Thyroid gland (tissue), 4 donors: ENCODE measurements at places on chromosomes 3 and 15. TPM values are rescaled to one million over a fixed set of nuclear protein-coding genes. Genes with fewer than 3 reads are reported as not detected.

DNA sequence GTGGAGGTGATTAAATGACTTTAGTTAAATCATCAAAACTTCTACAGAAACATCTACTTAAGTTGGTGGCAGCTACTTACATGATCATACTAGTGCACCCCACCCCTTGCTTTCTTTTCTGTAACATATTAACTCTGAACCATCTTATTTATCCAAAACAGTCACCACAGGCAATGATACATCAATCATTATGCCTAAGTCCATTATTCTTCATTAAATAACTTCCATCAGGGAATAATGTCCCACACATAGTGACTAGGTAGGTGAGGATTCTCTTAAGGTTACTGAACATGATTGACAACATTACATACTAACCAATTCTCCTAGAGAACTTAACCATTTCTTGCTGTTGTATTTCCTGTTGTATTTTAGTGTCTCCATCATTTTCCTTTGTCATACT, 210.2 kb downstream of the NR1D2 start:
- no peak for DNase-seq

Gene SATB1
- total RNA-seq = 69.0 TPM

Gene CRYGS
- total RNA-seq = 3.0 TPM

GRCh38 chr15:44720460-44721176, 9.3 kb downstream of the B2M start:
- DNase-seq = no peak

GRCh38 chr15:57205027-57205855, 171.1 kb upstream of the CGNL1 start:
- no peak for DNase-seq

DNA sequence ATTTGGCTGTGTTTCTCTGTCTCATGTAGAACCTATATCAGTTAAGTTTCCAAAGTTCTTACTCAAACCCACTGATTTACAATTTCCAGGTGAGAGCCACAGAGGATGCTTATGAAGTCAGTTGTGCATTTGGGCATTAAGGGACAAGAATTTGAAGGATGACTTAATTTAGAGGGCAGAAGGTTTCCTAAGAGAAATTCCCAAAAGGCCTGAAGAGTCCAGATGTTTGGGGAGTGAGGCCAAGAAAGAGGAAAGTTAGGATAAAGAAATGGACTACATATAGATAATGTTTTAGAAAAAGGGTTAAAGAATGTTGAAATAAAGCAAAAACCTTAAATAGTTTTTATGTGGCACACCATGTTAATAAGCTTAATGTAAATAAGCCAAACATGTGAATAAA, 338.7 kb upstream of the GRM7 start:
- no peak for DNase-seq

DNA sequence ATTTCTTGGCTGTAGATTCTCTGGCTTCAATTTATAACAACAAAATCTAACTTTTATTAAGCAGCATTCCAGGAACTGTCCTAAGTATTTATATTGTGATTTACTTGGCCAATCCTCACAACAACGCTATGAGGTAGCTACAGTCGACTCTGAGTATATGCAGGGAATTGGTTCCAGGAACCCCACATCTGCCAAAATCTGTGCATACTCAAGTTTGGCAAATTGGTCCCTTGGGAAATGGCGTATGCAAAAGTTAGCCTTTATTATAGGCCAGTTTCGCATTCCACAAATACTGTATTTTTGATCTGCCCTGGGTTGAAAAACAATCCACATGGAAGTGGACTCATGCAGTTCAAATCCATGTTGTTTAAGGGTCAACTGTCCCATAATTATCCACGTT, 53.9 kb downstream of the RAP2B start:
- no peak for DNase-seq

DNA sequence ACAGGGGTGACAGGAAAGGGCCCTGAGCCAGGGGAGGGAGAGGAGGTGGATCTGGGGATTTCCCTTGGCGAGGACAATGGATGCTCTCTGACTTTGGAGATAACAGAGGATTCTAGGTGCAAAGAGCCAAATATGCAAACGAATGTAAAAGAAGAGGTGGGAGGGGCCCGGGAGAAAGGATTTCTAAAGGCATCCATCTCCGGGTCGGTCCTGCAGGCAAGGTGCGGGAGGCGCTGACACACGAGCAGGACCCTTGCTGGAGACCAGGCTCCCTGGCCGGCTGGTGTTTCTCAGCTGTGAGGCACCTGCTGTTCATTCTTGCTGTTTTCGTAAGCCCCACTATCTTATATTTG, 115.2 kb upstream of the TLE3 start:
- DNase-seq = no peak

GRCh38 chr15:58331913-58332675, 99.7 kb upstream of the LIPC start:
- DNase-seq = peak; percentile 96

- no peak for DNase-seq
These were observed 368.2 kb upstream of the WNT5A start for GRCh38 chr3:55855311-55855710.

Gene DLEC1
- total RNA-seq = 1.4 TPM

DNA sequence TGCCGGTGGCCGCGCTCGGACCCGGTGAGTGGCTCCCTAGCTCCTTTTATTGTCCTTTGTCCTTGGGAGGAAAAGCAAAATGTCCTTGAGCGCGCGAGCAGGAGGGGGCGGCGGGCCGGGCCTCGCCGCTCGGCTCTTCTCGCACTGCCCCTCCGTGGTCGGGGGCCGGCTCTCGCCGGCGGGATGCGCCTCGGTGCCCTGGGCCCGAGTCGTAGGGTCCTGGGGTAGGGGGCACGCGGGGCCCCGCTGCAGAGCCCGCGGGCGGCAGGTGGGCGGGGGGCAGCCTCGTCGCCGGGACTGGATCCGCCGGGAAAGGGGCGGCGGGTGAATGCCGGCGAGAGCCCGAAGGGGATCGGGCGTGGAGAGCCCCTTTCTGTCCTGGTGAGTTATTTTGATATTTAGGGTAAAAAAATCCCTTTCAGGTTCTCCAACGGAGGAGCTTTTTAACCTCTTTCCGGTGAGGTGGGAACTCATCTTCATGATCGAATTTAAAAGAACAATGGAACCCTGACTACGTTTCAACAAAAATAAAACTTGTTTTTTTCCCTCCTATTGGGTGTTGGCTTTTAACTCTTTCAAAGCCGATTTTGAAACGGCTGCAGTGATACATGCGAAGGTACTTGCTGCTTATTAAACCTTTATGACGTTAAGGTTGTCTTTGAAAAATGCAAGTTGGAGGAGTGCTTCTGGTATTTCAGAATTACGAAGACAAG, 16.8 kb upstream of the CHD2 start:
- no peak for DNase-seq

DNA sequence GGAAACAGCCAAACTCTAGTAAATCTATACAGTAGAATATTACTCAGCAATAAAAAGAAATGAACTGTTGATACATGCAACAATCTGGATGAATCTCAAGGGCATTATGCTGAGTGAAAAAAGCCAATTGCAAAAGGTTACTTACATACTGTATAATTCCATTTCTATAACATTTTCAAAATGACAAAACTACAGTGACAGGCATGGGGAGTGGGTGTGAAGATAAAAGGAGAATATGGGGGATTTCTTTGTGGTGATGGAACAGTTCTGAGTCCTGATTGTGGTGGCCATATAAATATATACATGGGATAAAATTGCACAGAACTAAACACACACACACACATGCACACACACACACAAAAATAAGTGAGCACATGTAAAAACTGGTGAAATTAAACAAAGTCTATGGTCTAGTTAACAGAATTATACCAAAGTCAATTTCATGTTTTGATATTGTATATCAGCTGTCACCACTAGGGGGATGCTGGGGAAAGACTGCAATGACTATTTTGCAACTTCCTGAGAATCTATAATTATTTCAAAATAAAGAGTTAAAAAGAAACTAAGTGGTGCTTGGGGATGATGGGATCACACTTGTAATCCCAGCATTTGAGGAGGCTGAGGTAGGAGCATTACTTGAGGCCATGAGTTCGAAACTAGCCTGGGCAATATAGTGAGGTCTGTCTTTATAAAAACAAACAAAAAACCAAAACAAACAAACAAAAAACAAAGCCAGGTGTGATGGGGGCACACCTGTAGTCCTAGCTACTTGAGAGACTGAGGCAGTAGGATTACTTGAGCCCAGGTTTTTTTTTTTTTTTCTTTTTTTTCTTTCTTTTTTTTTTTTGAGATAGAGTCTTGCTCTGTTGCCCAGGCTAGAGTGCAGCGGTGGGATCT, 66.0 kb downstream of the SPTSSB start:
- no peak for DNase-seq

DNA sequence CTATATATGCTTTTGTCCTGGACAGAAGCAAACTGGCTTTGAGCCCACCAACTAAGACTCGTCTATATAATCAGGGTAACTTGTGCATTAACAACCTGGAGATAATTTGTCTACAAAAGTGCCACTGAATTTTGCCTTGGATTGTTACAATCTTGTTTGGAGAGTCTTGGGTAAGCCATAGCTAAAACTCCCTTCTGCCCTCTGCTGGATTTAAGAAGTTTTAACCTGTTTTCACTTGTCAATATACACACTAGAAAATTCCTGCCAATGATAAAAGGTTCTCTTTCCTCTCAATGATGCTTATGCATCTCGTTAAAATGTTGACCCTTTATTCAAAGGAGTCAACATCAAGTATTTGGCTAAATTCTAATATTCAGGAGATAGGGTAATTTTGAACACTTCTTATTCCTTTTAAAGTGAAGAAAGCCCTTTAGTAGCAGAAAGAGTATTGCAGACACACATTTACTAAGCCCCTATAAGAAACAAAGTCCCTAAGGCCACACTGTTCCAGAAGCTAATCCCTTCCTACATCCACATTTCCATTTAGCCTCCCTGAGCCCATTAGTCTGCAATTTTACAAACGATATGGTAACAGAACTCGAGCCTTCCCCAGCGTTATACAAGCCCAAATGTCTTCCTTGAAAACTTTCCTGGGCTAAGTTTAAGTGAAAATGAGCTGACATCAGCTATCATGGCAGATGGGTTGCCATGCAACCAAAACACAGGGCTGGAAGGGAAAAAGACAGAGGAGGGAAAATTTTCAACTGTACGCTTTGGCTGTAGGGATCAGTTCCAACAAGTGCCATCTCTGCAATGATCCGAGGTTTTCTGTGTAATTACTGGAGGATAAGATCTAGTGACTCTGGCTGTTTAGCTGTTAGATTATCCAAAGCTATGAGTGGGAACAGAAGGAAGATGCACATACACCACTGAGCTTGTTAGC, 75.9 kb upstream of the FGF12 start:
- DNase-seq = no peak

DNA sequence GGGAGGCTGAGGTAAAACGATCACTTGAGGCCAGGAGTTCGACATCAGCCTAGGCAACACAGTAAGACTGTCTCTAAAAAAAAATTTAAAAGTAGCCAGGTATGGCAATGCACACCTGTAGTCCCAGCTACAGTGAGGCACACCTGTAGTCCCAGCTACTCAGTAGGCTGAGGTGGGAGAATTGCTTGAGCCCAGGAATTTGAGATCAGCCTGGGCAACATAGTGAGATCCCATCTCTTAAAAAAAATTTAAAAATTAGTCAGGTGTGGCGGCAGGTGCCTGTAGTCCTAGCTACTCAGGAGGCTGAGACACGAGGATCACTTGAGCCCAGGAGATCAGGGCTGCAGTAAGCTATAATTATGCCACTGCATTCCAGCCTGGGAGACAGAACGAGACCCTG, 6.8 kb downstream of the MESD start:
- DNase-seq = no peak

- DNase-seq = no peak
These were observed 6.3 kb upstream of the TFG start for GRCh38 chr3:100702980-100703345.

Gene NEK10
- 1.7 TPM for total RNA-seq

Gene C3orf85
- not detected for total RNA-seq

DNA sequence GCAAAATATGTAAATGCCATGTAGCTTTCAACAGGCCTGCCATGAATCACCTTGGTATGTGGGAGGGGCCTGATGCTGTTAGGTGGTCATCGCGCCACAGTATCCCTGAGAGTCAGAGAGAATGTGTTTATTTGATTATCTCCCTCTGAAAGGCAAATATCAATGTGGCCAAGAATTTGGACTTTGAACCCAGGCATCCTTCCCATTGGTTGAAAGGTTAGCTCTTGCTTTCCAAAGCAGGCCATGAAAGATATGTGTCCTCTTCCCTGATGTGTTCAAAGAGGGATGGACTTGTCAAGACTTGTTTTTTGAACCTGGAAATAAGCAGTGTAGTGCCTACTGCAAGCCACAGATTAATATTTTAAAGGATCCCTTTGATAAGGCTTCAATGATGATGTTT, 36.7 kb downstream of the SRP14 start:
- no peak for DNase-seq

Gene FBXO40
- total RNA-seq = not detected

Gene CNTN6
- 16.4 TPM for total RNA-seq

DNA sequence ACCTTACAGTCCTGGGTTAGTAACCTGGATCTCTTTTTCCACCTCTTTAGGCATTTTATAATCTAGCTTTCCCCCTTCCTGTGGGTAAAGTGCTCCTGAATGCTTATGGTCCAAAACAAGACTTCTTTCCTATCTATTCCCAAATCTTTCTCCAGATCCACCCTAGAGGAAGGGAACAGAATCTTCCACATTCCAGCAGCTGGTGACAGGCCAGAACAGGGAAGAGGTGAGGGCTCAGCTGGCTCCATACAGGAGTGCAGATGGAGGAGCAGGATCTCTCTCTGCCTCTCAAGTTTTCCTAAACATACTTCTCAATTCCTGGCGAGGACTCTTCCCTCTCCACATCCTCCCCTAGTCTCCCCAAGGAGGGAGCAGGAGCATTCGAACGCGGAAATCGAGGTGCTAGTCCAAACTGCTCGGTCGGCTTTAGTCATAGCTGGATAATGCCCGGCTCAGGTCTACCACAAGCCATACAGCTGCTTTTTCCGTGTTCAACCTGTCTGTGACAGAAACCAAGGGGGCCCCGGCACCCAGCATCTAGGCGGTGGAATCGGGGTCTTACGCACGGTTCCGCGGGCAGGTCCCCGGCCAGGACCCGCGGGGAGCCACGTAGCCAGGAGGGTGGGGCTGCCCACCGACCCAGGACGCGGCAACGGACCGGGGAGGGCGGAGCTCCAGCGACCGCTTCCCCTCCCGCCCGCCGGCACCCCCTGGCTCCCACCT, 4.0 kb downstream of the RASSF1 start:
- no peak for DNase-seq

DNA sequence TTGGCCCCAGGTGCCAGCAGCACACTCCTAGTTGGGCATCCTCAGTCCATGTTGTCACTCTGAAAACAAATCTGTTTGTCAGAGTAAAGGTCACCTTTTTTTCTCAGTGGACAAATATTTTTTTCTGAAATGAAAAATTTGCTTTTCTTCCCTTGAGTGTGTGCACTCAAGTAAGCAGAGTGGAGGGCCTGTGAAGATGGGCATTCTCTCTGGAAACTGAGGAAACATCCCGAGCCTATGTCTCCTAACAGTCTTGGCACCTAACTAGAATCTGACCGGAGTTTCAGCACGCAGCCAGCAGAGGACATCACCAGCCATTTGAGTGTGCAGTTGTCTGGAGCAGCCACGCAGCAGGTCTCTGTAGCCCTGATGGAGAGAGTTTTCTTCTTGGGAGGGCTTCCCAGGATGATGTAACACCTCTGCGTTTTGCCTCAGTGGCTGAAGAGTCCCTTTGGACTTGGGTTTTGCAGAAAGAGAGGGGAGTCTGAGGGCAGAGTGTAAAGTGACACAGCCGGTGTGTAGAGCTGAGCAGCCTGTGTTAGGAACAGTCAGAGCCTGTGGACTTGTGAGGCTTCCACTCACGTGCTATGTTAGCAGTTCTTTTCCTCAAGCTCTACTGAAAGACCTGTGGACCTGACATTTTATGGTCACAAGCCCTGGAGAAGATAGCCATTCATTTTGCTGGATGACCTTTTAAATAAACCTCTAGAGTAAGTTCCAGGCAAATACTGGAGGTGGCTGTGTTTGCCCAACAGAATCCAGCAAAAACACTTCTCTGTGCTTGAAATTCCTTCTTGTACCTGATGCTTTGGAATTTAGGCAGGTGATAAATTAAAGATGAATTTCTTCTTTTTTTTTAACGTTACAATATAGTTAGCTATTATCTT, 51.6 kb downstream of the ABHD2 start:
- peak; percentile 30 for DNase-seq
